ENCODE measurements at places on chromosomes 5 and 9. TPM values are rescaled to one million over a fixed set of nuclear protein-coding genes. Genes with fewer than 3 reads are reported as not detected.

GRCh38 chr5:10308844-10309243 is 1.1 kb upstream of the CMBL start:
- DNase-seq: no peak

INSL6 gene
- total RNA-seq: not detected

GRCh38 chr9:128168731-128169308 is 8.8 kb downstream of the BBLN start:
- no peak for DNase-seq

ANKRD20A1 gene
- 0.89 TPM for total RNA-seq

- no peak for DNase-seq
Measured at GRCh38 chr5:82551192-82551591, 273.0 kb upstream of the RPS23 start.

DNA sequence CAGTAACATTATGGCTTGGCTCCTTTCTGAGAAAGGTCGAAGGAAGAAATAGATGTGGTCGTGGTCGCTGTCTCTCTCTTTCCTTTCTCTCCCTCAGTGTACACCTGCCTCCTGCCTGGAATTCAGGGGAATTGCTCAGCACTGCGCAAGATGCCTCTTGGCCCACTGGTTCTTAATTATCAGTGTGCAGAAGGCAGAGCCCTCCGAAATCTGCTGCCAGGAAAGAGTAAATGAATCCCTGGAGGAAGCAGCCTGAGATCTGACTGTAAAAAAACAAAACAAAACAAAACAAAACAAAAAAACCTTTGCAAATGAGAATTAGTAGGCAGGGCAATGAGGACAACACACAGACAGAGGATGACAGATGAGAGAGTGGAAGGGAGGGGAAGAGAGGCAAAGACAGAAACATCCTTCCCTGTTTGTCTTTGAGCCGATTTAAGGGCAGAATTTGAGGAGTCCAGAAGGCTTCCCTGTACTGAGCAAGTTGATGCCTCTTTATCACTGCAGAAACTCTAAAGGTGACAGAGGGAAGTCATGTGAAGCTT is 113.8 kb upstream of the PUM3 start:
- no peak for DNase-seq
